Activated CD4-positive, alpha-beta T cell treated with anti-CD3 and anti-CD28 coated beads, Interleukin-10, Interleukin-2, amounts not matched to agents 100 ng/mL and 50 ng/mL, durations not matched to agents 16 hours and 8 hours (primary cell): ENCODE measurements at places on chromosomes 2 and 18.

DNA sequence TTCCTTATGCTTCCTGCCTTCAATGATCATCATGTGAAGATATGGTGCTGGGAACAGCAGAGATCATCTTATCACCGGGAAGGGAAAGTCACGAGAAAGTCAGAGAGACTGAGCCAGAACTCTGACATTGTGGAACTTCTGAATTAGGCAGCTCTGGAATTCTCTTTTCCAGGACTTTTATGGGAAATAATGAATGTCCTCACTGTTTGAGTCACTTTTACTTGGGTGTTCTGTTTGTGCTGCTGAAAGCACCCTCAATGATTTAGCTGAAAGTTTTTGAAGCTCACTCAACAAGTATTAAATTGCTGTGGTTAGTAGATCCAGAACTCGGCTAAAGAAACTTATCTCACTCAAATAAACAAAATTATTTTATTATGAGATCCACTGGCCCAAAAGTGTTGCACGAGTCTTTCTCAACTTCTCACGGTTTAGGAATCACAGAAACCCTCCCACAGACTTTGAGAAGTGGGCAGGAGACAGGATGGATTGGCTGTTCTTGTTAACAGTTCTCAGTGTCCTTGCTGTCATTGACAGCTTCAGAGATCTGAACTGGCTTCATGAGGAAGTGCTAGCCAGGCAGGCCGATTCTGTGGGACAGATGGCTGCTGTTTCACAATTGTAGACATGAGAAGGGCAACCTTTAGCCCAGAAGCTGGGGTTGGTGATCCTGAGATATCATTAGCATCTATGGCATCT is 26.4 kb upstream of the ATRAID start:
- DNase-seq, result no peak

DNA sequence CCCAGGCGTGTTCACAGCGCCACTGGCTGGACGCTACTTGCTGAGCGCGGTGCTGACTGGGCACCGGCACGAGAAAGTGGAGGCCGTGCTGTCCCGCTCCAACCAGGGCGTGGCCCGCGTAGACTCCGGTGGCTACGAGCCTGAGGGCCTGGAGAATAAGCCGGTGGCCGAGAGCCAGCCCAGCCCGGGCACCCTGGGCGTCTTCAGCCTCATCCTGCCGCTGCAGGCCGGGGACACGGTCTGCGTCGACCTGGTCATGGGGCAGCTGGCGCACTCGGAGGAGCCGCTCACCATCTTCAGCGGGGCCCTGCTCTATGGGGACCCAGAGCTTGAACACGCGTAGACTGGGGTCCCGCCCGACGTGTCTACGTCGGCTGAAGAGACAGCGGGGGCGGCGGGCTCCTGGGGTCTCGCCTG is 891 bp upstream of the KHK start:
- peak; percentile 62 for DNase-seq

GRCh38 chr2:15242936-15243461 is 318.1 kb downstream of the NBAS start:
- DNase-seq, result peak; percentile 5

- DNase-seq, result peak; percentile 68
These were observed 10.1 kb downstream of the CYP26B1 start for GRCh38 chr2:72137498-72138010.

- no peak for DNase-seq
These were observed 298.4 kb downstream of the LPIN1 start for GRCh38 chr2:12044857-12045256.

DNA sequence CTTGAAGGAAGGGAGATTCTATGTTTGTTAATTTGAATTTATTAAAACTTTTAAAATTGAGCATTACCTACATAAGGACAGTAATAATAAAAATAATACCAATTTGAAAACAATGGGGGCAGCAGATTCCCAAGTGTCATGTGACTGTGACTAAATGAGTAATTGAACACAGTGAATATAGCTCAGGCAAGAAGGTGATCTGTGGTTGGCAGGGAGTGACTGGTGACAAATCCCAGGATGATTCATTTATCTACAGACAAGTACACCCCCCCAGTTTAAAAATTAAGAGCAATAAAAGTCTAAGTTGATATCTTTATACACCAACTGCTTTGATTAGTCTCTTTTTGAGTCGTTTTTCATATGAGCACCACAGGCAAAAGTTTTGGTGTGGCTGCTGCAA is 299.5 kb downstream of the ARHGAP15 start:
- DNase-seq, result peak; percentile 57

DNA sequence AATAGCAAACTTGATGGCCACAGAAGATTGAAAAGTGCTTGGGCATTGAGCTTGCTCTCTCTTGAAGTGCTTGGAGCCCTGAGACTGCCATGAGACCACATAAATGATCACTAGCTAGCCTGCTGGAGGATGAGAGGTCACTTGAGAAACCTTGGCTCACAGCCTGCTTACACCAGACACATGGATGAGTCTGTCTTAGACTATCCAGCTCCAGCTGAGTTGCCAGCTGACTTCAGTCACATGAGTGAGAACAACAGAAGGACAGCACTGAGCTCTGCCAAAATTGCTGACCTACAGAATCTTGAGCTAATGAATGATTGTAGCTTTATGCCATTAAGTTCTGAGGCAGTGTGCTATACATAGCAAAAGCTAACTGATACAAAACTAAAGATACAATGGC is 18.1 kb downstream of the NABP1 start:
- no peak for DNase-seq

DNA sequence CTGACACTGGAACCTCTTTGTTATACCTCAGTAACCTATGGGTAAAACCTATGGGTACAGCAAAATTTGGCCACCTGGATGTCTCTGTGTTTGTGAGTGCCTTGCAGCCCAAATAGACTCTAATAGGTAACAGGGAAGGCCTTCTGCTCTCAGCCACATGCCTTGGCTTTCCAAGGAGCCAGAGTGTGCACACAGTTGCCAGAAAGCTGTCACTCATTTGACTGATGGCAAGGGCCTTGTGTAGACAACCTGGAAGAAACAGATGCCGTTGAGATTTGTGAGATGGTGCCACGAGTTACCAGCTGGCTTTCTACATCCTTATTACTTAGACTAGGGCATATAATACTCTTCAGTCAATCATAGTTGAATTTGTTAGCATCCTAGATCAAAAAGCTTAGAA is 90.1 kb upstream of the RAB12 start:
- DNase-seq, result no peak

DNA sequence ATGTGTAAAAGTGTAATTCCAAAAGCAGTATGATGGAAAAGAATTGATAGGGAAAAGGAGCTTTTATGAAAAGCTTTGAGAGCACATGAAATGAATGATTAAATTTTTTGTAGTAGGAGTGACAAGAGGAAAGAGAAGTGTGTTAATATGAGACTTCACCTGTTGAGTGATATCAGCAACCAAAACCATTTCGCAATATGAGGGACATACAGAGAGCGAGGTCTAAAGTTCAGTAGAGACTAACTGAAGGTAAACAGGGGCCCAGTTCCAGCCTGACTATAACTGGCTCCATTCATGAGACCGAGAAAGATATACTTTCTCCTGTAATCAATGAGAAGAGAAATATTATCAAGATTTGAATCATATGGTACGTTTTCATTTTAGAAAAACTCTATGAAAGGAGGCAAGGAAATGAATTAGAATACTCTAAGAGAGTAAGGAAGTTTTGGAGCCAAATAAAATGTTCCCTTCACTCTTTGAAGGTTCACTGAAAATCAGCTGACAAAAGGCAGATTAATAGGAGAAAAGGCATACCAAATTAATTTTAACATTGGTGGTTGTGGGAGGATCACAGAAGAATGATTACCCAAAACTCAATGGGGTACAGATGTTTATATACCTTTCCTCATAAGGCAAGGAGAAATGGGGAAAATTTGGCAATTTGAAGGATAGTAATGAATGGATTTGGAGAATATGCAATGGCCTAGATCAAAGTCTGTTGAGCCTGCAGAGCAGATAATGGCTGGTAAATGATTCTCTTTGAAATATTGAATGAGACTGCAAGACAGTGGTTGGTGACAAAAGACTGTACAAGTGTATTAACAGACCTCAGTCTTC is 932.2 kb downstream of the TDRD15 start:
- DNase-seq, result no peak

- no peak for DNase-seq
These were observed 147.9 kb upstream of the ACAA2 start for GRCh38 chr18:49961271-49961670.

DNA sequence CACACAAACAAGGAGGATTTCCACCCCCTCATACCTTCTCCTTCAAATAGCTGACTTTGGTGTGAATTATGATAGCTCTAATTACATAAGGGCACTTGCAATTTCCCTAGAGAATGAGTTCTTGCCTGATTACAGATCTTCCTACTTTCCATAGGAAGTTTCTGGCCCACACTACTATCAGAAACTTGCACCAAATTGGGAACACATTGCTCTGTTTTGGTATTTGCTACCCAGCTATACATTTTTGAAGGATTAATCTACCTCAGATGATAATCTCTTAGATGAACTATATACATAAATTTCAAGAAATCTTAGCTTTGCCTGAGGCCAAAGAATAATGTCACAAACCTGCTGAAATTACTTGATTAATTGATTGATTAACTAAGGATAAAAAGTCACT is 4.9 kb downstream of the DCC start:
- DNase-seq, result no peak

DNA sequence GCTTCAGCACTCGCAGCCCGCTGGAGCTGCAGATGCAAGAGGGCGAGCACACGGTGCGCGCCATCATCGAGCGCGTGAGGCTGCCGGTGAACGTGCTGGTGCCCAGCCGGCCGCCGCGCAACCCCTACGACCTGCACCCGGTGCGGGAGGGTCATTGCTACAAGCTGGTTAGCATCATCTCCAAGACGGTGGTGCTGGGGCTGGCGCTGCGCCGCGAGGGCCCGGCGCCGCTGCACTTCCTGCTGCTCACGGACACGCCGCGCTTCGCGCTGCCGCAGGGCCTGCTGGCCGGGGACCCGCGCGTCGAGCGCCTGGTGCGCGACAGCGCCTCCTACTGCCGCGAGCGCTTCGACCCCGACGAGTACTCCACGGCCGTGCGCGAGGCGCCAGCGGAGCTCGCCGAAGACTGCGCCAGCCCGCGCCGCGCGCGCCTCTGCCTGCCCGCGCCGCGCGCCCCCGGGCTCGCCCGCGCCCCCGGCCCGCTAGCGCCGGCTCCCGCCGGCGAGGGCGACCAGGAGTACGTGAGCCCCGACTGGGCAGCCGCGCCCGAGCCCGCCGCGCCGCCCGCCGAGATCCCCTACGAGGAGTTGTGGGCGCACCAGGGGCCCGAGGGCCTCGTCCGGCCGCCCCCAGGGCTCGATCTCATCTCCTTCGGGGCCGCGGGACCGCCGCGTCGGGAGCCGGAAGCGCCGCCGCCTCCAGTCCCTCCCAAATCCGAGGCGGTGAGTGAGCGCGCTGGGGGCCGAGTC is 11.8 kb downstream of the GAREM2 start:
- DNase-seq, result peak; percentile 89

- DNase-seq, result peak; percentile 6
These were observed 296.6 kb downstream of the NAPG start for GRCh38 chr18:10822456-10822855.

- no peak for DNase-seq
These were observed 214.0 kb upstream of the SMAD7 start for GRCh38 chr18:49164738-49165137.
